Neural crest cell (in vitro differentiated cells): ENCODE measurements at places on chromosomes 4 and X. TPM values are rescaled to one million over a fixed set of nuclear protein-coding genes. Genes with fewer than 3 reads are reported as not detected.

- H3K27me3 ChIP-seq, result no peaks in the 10 kb centered on the region
- H3K4me3 ChIP-seq, result no peak overlapping the region
- peaks cover 14% of the 10 kb centered on the region for H3K4me1 ChIP-seq
- H3K36me3 ChIP-seq, result peaks cover 18% of the 10 kb centered on the region
- H3K27ac ChIP-seq, result no peak overlapping the region
- DNase-seq, result no peak
These were observed 43.2 kb downstream of the PGRMC2 start for GRCh38 chr4:128244379-128244778.

DNA sequence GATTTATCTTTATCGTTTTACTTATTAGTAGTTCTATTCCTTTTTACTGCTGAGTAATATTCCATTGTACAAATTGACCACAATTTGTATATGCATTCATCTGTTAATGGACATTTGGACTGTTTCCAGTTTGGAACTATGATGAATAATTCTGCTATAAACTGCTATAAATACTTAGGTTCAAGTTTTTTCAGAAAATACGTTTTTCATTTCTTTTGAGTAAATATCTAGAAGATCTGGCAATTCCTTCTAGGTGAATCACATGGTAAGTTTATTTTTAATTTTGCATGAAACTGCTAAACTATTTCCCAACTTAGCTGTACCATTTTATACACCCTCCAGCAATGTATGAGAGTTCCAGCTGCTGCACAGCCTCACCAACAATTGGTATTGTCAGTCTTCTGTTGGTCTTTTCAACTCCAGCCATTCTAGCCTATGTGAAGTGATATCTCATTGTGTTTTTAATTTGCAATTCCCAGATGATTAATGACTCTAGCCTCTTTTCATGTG, 22.2 kb downstream of the LIN54 start:
- peaks cover 14% of the 10 kb centered on the region for H3K36me3 ChIP-seq
- no peaks in the 10 kb centered on the region for H3K27me3 ChIP-seq
- peaks cover 9% of the 10 kb centered on the region for H3K4me1 ChIP-seq

GYG2 gene
- total RNA-seq, result 75.6 and 77.9 TPM in 2 replicates

DNA sequence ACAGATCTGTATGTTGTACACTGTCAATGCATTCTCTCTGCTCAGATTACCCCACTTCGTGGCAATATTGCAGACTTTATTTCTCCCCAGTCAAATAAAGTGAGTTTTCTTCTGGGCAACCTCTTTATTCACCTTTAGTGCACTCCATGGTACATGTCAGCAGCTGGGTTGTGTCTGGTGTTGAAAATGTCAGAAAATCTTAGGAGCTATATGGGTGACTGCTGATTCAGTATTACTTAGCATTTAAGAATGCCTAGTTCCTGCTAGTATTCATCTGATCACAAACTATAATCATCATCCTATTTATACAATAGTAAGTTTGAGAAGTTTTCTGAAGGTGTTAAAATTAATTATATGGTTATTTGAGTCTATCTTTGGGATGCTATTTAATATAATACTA, 112.5 kb downstream of the CFAP299 start:
- H3K36me3 ChIP-seq, result no peaks in the 10 kb centered on the region
- no peaks in the 10 kb centered on the region for H3K4me1 ChIP-seq
- no peak overlapping the region for H3K27ac ChIP-seq
- no peak for DNase-seq
- H3K4me3 ChIP-seq, result no peak overlapping the region

- peaks cover 8% of the 10 kb centered on the region for H3K4me1 ChIP-seq
- H3K36me3 ChIP-seq, result no peaks in the 10 kb centered on the region
- H3K27ac ChIP-seq, result no peak overlapping the region
- no peak overlapping the region for H3K4me3 ChIP-seq
- no peaks in the 10 kb centered on the region for H3K27me3 ChIP-seq
These were observed 697 bp downstream of the SRPK3 start for GRCh38 chrX:153781428-153782047.

GPR119 gene
- total RNA-seq, result not detected in 2 replicates

FAM53A gene
- 3.6 and 4.3 TPM in 2 replicates for total RNA-seq

VCX3B gene
- total RNA-seq, result not detected in 2 replicates

DNA sequence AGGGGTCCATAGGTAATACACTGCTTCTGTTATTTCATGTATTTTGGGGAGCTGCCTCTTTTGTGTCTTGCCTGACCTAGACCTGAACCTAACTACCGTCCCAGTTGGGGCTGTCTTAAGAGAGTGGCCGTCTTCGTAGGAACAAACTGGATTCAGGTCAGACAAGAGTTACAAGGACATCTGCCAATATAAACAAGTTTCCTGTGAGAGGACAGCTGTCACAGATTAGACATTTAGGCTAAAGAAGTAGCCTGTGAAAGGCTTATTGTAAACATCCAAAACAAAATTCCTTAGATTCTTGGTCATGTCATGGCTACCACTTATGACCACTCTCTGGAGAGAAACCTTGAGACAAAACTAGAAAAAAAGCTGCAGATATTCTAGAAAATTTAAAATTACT, 797.6 kb upstream of the AADAT start:
- H3K4me1 ChIP-seq, result peaks cover 12% of the 10 kb centered on the region
- H3K36me3 ChIP-seq, result no peaks in the 10 kb centered on the region
- H3K4me3 ChIP-seq, result no peak overlapping the region
- no peaks in the 10 kb centered on the region for H3K27me3 ChIP-seq
- H3K27ac ChIP-seq, result no peak overlapping the region
- DNase-seq, result no peak

- H3K4me1 ChIP-seq, result no peaks in the 10 kb centered on the region
- H3K27ac ChIP-seq, result no peak overlapping the region
- H3K4me3 ChIP-seq, result no peak overlapping the region
- H3K36me3 ChIP-seq, result no peaks in the 10 kb centered on the region
- H3K27me3 ChIP-seq, result no peaks in the 10 kb centered on the region
These were observed 148.2 kb downstream of the FAM47B start for GRCh38 chrX:35090801-35091200.

IL9R gene
- total RNA-seq, result not detected in 2 replicates

KDR gene
- total RNA-seq, result 0.12 TPM in 1 of 2 replicates, not detected in the other
